ENCODE measurements at places on chromosomes 16 and 17. TPM values are rescaled to one million over a fixed set of nuclear protein-coding genes. Genes with fewer than 3 reads are reported as not detected.
A peak's percentile ranks its signal among the peaks of the same experiment; 100 is the strongest.

PERCC1 gene
- total RNA-seq, result not detected

DNA sequence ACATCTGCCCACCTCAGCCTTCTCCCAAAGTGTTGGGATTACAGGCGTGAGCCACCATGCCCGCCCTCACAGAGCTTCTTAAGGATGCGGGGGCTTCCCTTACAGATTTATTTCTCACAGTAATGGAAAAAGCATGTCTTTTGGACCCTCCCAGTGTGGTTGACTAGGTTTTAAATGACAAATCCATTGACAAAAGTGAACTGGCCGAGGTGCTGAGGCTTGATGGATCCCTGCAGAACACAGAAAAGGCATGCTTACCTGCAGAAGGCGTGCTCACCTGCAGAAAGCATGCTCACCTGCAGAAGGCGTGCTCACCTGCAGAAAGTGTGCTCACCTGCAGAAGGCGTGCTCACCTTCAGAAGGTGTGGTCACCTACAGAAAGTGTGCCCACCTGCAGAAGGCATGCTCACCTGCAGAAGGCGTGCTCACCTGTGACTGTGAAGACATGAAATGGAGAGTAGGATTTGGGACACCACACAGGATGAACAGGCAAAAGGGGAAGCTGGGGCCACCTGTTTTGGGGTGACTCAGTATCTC lies 15.1 kb upstream of the BBS2 start:
- no peak overlapping the region for H3K4me3 ChIP-seq

HSPB9 gene
- total RNA-seq, result not detected

CDRT4 gene
- 8.0 TPM for total RNA-seq

DNA sequence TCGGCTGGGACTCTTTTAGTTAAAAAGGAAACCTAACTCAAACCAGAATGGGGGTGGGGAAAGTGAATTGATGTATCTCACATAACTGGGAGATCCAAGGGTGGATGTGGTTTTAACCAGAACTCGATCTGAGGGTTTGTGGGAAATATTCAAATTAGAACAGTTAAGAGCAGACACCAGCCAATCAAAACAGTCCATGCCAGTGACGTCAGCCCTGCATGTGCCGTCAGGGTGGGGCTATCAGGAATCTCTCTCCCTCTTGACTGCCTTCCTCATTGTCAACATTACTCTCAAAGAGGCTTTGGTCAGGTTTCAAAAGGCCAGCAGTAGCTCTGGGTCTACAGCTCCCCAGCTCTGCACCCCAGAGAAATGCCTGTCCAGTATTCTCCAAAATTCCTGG lies 94.2 kb upstream of the HSBP1 start:
- H3K36me3 ChIP-seq, result no peaks in the 10 kb centered on the region
- no peaks in the 10 kb centered on the region for H3K27me3 ChIP-seq
- DNase-seq, result no peak

DNA sequence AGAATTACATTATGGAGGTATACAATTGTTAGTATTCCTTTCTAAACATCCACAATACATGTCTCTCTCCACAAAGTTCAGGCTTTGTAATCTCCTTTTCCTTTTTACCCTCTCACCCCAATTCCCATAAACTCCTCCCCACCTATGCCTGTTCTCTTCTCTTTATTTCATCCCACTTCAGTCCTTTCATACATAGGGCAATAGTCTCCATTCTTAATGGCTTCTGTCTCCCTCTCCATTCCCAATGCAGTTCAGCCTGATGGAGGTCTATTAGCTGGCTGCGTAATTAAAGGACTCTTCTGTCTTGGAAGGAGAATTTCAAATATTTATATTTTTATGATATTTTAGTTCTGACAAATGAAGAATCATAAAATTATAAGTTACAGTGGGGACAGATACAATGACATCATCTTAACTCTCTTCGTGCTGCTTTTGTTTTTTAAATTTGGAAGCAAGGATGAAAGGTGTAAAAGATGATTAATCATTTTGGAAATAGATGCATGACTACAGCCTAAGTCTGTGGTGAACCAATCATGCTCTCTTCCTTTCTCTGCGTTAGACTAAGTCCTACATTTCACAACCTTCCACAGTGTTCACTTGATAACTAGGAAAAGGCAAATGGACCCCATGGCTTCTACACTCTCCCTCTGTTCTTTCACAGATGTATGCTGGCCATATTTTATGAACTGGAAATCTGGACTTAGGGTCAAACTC lies 11.2 kb upstream of the FAM20A start:
- H3K27me3 ChIP-seq, result no peaks in the 10 kb centered on the region
- H3K4me3 ChIP-seq, result no peak overlapping the region
- no peak for DNase-seq
- no peak overlapping the region for H3K27ac ChIP-seq

MLLT6 gene
- total RNA-seq, result 199 TPM

DNA sequence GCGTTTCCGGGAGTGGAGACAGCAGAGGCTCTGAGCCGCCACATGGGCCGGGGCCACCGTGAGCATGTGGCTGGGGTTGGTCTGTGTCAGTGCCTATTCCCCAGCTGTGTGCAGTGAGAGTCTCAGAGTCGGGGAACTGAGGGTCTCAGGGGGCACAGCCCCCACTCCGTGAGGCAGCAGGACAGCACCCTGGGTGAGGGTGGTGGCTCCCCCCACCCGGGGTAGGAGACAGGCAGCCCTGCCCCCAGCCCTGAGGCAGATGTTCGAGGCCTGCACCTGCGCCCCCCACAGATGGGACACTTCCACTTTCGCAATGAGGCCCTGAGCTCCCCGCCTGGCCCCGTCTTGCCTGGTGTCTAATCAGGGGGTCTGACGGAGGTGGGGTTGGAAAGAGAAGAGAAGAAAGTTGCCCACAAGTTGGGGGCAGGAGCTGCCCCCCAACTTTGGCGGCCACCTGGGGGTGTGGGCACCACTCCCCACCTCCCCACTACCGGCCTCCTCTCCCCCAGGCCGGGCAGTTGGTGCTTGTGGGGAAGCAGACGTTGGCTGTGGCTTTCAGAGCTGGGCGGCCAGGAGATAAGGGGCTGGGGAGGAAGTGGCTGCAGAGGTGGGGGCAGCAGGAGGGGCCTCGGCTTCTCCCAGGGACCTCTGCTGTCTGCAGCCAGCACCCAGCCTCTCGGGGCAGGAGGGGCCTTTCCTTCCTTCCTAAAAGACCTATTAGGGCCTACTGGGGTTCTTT lies 1.8 kb upstream of the CBFA2T3 start:
- no peaks in the 10 kb centered on the region for H3K36me3 ChIP-seq
- no peak overlapping the region for H3K27ac ChIP-seq
- H3K4me1 ChIP-seq, result no peaks in the 10 kb centered on the region
- H3K27me3 ChIP-seq, result no peaks in the 10 kb centered on the region

DNA sequence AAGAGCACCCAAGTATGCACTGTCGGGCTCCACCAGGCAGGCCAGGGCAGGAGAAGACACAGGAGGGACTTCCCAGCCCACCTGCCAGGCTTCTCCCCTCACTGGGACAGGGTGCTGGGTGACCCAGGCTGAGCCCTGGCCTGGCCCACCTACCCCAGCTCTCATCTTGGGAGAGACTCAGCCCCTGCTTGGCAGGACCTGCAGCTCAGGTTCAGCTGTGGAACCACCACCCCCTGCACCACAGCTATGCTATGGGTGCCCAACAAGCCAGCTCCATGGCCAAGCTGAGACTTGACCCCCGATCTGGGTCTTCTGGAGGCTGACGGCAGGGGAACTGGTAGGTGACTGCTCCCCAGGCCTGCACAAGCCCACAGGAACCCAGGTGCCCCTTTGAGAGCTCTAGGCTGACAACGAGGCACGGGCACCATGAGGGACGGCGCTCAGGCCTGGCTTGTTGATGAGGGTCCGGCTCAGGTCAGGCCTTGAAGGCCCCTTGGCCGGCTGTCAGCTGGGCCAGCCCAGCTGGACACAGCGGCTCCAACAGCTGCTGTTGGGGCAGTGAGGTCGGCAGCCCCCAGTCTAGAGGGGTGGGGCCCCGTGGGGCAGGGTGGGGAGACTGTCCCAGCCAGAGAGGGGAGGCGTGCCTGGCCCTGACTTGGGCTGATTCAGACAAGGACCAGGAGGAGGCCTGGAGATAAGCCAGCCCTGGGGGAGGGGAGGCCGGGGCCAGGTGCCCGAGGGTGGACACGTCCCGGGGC lies 4.6 kb downstream of the RPUSD1 start:
- DNase-seq, result no peak
- H3K4me1 ChIP-seq, result no peaks in the 10 kb centered on the region
- H3K36me3 ChIP-seq, result no peaks in the 10 kb centered on the region

GRCh38 chr17:17587614-17588337 lies 3.7 kb downstream of the PEMT start:
- no peaks in the 10 kb centered on the region for H3K27me3 ChIP-seq
- H3K4me1 ChIP-seq, result peaks cover 23% of the 10 kb centered on the region
- H3K27ac ChIP-seq, result peak overlapping the region; percentile 57
- DNase-seq, result no peak

GPR142 gene
- total RNA-seq, result not detected

DNA sequence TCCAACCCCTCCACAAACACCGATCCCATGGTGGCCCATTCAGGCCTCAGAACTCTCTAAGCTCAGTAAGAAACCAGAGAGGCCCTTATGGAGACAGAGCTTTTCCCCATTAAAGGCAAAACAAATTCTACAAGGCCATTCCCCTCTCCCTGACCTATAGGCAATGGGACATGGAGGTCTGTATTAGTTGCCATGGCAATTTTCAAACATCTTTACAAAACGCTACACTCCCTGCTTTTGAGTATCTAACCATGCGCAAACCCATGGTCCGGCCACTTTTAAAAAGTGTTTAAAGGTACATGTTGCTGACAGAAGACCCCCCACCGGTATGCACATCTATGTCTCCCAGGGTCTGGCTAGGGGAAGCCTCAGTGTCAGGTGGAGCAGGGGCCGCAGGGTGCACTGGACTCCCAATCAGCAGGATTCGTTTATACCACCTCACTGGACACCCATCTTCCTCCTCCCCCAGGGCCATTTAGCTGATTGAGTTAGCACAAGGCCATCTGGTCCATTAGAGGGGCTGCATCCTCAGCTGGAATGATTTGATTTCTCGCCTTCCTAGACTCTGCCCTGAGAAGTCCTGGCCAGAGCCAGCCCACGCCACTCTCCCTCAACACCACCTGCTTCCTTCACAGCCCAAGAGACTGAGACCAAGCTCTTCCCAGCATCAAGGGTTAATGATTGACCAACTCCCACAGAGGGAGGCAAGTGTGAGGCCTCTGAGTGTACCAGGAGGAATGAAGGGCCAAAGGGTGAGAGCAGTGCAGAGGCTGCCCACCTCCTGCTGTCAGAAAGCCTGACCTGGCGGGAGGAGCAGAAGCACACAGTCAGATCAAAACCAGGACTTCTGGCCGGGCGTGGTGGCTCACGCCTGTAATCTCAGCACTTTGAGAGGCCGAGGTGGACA lies 10.9 kb downstream of the ACLY start:
- H3K27me3 ChIP-seq, result no peaks in the 10 kb centered on the region
- H3K4me3 ChIP-seq, result no peak overlapping the region
- DNase-seq, result no peak
- H3K27ac ChIP-seq, result peak overlapping the region; percentile 36

GRCh38 chr17:45428931-45429338 lies 3.7 kb downstream of the ARHGAP27 start:
- H3K27me3 ChIP-seq, result peaks cover 14% of the 10 kb centered on the region
- no peak overlapping the region for H3K27ac ChIP-seq

RAC3 gene
- 2.6 TPM for total RNA-seq

DNAAF8 gene
- 1.8 TPM for total RNA-seq

CCDC200 gene
- not detected for total RNA-seq

ZPBP2 gene
- total RNA-seq, result not detected

- H3K4me3 ChIP-seq, result no peak overlapping the region
- no peaks in the 10 kb centered on the region for H3K4me1 ChIP-seq
- no peaks in the 10 kb centered on the region for H3K36me3 ChIP-seq
- H3K27ac ChIP-seq, result no peak overlapping the region
Measured at GRCh38 chr16:30485818-30486436, 13.4 kb downstream of the ITGAL start.

GRCh38 chr17:40323391-40324381 lies 14.7 kb downstream of the RARA start:
- H3K27ac ChIP-seq, result peak overlapping the region; percentile 94
- H3K4me3 ChIP-seq, result no peak overlapping the region
- no peaks in the 10 kb centered on the region for H3K27me3 ChIP-seq
- no peaks in the 10 kb centered on the region for H3K36me3 ChIP-seq
- DNase-seq, result no peak

DNA sequence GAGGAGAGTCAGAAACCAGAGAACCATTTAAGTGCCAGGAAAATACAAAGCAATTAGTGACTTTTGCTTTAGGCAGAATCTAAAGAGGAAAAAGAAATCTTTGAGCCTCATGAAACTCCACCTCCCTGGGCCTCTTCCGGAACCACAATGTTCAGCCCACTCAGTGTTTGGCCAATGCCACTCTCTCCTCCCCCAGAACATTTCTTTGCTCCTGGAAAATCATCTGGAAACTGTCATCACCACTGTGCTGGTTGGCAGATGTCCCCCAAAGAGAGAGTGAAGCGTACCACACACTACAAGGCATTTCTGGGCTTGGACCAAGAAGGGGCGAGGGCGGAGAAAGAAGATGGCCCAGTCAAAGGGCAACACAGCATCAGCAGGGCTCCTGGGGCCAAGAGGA lies 7.1 kb upstream of the SOX9 start:
- no peaks in the 10 kb centered on the region for H3K4me1 ChIP-seq
- no peak overlapping the region for H3K27ac ChIP-seq
- no peaks in the 10 kb centered on the region for H3K36me3 ChIP-seq
- peaks cover 29% of the 10 kb centered on the region for H3K27me3 ChIP-seq

DNA sequence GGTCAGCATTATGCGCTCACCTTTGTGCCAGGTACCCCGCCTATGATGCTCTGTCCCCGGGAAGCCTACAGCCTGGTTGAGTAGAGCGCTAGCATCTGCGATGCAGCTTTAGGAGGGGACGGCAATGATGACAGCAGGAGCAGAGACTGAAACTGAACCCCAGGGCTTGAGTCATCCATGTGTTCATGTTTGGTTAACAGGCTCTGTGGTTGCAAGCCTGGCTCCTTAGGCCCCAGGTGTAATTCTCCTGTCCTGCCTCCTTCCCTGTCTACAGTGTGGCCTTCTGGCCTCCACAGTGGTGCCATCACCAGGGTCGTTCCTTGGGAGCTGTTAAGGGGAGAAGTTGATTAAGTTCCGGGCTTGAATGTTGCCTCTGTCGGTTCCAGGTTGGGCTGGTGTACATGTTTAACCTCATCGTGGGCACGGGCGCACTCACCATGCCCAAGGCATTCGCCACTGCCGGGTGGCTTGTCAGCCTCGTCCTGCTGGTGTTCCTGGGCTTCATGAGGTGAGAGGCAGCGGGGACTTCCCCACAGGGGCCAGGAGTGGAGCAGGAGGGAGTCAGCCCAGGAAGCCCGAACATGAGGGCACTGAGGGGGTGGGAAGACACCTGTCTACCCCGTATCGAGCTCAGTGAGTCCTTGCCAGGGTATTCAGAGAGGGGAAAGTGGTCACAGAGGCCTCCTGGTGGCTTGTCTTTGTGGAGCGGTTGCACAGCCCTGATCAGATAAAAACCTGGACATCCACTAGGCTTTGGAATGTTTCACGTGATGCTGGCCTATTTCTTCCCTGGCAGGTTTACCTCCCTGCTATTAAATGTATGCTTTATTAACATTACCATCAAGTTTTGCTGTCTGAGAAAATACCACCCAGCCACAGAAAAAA lies 9.2 kb upstream of the NAT9 start:
- H3K4me1 ChIP-seq, result no peaks in the 10 kb centered on the region
- H3K27me3 ChIP-seq, result no peaks in the 10 kb centered on the region
- peaks cover 5% of the 10 kb centered on the region for H3K36me3 ChIP-seq
- no peak overlapping the region for H3K27ac ChIP-seq

All from kidney (tissue), 22 donors.